T-cell (primary cell): ENCODE measurements at places on chromosomes 16 and 17.

- no peak for DNase-seq
These were observed 62.4 kb upstream of the MED9 start for GRCh38 chr17:17414341-17414805.

DNA sequence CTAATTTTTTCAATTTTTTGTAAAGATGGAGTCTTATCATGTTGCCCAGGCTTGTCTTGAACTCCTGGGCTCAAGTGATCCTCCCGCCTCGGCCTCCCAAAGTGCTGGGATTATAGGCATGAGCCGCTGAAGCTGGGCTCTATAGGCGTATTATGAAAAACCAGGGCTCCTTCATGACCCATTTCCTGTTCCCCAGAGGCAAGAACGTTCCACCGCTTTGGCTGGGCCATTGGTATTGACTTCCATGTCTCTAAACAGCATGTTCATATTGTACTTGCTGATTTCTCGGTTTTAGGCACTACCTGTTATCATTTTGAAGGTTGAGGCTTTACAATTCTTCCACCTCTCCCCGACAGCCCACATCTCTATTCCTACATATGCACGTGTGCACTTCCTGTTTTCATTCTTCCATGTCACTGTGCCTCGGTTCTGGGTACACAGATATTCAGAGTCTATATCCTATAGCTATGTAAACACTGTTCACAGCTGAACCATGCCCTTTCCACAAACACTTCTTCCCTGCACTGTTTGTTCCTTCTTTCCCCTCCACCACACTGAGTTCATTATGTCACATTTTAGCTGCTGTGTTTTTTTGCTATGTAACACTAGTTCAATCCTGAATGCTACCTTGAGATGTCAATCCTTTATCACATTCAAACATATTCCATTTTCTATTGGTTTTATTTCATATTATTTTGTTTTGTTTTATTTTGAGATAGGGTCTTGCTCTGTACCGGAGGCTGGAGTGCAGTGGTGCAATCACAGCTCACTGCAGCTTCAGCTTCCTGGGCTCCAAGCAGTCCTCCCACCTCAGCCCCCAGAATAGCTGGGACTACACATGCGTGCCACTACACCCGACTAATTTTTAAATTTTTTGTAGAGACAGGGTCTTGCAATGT lies 16.8 kb upstream of the MAPK3 start:
- DNase-seq: no peak

GRCh38 chr17:43143201-43143600 lies 18.0 kb upstream of the BRCA1 start:
- DNase-seq: no peak

DNA sequence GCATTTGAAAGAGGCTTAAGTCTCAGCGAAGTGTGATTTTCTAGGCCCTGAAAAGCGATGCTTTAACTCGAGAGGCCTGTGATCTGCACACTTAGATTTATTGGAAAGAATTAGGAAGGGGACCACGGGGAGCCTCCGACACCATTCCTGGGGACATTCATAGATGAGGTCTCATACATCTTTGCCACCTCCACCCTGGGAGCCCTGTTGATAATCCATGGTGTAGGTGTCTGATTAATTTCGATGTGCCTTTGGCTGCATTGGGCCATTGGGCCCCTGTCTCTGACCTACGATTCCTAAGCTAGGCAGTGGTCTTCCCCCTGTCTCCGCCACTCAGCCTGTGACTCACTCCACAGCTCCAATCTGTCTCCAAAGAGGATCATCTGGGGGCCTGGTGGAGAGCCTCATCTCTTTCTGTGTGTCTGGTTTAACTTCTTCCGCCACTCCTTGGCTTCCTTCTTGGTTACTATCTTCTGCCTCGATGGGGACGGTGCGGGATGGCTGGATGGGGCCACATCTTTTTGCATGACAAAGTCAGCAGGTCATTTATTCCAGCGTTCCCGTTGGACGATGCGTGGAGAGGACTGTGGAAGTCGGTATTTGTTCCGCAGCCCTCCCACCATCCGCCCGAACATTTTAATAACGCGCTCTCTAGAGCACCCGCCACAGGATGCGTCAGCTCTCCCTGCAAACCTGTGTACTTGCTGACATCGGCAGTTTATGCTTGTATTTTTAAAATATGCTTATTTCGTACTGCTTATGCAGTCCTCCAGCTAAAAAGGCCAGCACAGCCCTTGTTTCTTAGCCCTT lies 109.3 kb downstream of the IRX3 start:
- DNase-seq: no peak

- DNase-seq: no peak
These were observed 22.4 kb upstream of the LGALS9 start for GRCh38 chr17:27608328-27609230.

DNA sequence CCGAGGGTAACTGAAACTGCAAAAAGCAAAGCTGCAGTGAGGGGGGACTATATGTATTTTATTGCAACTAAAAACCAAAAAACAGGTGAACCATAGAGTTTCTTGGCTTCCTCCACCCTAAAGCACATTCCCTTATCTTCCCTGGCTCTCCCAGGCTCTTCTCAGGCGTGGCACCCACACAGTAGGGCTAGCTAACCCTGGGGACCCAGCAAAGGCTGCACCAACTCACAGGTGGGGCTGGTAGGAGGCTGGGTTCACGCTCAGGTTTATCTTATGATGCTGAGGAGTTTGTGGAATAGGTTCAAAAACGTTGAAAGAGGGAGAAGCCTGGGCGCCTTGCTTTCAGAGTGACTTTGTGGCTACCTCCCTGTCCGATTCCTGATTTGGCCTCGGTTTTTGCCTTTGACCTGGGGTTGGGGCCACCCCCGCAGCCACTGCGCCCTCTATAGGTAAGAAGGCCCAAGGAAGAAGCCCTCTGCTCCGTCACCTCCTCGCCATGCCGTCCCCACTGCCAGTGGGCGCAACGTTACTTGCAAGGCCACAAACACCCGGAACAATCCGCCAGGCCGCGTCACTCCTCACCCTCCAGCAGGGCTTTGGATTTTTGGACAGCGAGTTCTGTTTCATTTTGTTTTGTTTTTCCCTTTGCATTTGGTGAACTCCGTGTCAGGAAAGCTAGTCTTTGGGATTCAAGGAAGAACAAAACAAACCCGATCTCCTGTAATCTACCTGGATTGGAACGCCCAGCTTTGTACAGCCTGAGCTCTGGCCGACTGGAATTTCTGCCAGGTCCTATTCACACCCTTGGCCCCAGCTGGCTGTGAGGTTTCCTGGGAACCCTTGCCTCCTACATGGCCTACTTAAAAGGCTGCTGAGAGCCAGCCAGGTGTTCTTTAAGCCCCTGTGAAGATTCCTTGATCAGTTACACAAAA lies 60.8 kb downstream of the TBC1D16 start:
- DNase-seq: no peak

DNA sequence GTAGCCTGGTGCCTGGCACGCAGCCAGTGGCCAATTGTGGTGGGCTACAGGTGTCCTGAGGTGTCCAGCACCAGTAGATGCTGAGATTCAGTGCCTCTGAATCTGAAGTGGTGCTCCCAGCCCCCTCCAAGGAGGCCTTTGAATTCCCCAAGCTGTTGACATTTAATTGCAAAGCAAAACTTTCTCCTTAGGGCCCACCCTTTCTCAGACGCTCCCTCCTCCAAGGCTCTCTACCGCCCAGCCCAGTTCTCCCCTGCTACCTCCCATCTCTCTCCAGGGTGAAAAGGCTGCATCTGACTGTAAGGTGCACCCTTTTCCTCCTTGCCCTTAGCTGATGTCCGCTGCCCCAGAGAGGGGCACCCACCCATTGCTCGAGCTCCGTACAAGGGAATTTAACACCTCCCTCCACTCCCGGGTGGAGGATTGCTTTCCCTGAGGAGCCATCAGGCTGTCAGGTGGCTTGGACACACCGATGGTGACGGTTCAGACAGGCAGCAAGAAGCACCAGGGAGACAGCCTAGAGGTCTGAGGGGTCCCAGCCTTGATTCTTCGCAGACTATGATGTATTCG lies 1.7 kb downstream of the BEAN1 start:
- no peak for DNase-seq
